ENCODE measurements at places on chromosomes 6 and 20. TPM values are rescaled to one million over a fixed set of nuclear protein-coding genes. Genes with fewer than 3 reads are reported as not detected.

- no peak for DNase-seq
Measured at GRCh38 chr6:78614961-78615360, 252.4 kb upstream of the IRAK1BP1 start.

- DNase-seq: no peak
Measured at GRCh38 chr6:118709859-118710350, 58.5 kb upstream of the CEP85L start.

DNA sequence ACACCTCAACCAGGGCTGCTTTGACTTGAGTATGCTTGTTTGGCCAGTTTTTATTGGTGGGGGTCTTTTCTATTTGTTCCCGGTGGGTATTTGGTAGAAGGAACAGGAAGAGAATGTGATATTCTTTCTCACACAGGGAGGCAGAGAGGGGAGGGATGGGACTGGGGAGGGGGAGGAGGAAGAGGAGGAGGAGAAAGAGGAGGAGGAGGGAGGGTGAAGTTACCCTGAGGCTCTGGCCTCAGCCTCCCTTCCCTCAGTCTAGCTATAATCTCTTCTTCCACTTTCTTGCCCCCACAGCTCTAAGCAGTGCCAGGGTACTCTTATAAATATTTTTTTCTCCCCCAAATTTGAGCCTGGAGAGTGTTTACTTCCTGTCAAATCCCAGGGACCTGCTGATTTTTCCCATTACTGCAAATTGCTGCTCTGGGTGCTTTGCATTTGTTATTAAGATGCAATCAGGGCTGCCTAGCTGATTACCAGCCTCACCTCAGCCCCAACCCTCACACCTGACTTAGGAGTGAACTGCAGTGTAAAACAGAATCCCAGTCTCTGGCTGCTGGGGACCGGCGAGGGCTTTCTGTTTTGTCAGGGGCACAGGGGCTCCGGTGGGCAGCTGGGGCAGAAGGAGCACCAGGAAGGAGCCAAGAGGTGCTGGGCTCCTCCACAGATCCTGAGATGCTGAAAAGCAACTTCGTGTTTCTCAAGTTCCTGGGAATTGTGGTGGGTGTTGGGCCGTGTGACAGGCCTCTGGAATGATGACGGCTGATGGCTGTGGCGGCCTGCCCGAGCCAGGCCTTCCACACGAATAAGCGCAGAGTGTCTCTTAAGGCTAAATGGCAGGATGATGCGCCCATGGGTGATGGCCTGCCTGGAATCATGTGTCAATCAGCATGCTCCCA is 141.4 kb downstream of the CD83 start:
- no peak for DNase-seq

- no peak for DNase-seq
Measured at GRCh38 chr20:46021361-46022359, 7.4 kb upstream of the SLC12A5 start.

DNA sequence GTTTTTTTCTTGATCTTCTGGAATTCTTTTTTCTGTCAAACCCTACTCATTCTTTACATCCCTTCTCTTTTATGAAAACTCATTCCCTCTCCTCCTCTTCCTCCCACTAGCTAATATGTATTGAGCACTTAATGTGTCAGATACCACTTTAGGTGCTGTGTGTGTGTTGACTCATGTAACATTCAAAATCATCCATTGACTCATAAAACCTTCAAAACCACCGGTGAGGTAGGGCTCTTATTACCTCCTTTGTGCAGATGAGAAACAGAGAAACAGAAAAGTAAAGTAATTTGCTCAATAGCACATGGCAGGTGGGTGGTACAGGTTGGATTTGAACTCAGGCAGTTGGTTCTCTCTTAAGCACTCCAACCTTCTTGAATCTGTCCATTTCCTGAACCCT is 136.3 kb upstream of the NEDD9 start:
- DNase-seq: no peak

DNA sequence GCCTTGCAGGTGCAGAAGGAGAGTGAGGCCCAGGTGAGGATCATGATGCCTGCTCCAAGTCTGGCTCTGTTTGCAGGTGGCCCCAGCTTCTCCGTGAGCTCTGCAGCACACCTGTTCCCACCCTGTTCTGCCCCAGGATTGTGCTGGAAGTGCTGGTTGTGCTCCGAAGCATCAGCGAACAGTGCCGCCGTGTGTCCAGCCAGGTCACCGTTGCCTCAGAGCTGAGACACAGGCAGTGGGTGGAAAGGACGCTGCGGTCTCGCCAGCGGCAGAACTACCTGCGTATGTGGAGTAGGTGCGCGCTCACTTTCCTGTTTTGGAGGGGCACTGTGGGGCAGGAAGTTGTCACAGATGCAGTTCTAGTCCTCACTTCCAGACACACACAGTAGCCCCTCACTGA is 25.0 kb downstream of the ERMARD start:
- DNase-seq: no peak

DNA sequence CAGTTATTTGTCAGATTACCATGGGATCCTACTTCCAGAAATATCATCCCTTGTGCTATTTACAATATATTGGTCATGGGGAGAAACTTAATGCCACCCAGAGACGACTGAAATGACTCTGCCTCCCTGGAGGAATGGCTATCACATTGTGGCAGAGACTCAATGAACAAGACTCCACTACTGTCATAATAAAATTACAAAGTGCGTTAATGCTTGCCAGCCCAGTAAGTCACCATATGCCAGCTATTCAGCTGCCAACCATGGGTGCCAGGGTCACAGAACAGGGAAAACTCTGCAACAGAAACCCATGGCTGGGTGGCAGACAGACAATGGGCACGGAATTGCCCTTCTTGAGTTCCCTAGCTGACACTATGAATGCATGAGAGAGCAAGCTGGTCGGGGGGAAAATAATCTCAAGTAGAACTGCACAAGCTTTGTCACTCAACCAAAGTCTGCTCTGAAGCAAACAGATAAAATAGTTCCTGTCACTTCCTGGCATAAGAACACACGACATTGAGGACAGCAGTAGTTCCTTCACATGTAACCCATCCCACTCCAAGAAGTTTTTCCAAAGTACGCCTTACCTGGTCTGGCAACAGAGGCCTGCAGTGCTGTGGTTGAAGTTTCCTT is 32.1 kb downstream of the TP53INP2 start:
- no peak for DNase-seq

DNA sequence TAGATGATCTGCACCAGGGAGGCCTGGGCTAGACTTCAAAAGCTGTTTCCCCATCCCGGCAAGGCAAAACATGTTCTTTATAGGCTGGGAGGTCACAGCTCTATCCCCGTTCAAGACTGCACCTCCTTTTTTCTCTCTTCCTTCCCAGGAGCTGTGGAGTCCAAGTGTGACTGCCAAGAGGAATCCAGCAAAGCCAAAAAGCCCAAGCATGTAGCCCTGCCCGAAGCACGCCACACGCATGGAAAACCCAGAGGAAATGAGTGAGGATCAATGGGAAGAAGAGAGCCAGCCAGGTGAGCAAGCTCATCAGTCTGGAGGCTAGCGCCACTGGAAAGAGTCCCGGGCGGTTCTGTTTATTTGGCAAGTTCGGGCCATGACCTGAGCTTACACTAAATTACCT is 240.4 kb downstream of the PRL start:
- no peak for DNase-seq

- no peak for DNase-seq
Measured at GRCh38 chr6:145092554-145092953, 642.8 kb downstream of the EPM2A start.

GRCh38 chr6:140366991-140367390 is 992.5 kb upstream of the CITED2 start:
- DNase-seq: no peak

DNA sequence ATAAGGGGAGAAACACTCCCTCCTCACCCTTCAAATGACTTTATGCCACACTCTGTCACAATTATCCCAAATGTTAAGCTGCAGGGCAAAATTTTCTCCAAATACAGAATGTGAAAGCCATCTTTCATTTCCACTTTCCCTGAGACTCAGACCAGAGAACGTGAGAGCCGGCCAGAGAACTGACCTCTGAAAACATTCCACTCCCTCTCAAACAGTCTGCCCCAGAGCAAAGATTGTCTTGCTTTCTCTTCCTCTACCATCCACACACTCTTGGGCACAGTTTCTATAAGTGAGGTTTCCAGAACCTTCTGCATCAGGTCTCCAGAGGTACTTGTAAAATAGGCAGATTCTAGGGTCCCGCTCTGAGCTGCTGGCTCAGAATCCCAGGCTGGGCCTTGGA is 278.1 kb downstream of the FRK start:
- DNase-seq: no peak

DNA sequence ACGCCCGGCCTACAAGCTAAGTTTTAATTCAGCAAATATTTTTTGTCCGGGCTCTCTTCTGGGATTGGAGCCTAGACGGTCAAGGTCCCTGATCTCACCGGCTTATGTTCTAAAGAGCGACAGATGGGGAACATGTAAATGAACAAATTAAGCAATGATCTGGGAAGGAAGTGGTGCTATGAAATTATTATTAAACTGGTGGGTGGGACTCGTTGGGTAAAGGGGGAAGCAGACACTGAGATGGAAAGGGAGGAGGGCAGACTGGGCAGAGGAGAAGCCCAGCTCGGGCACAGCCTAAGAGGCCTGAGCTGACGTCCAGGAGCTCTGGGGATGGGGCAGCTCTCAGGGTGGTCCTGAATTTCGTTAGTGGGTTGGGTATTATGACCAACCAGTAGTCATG is 81.8 kb upstream of the AGPAT4 start:
- DNase-seq: no peak

- DNase-seq: no peak
Measured at GRCh38 chr20:1396264-1396663, 3.4 kb upstream of the FKBP1A start.

The NKX2-4 gene
- total RNA-seq: not detected

The CCN6 gene
- 3.0 TPM for total RNA-seq

The PACRG gene
- total RNA-seq: 0.59 TPM

The ADGRF4 gene
- total RNA-seq: 0.10 TPM

The SYCP2L gene
- total RNA-seq: 2.4 TPM

The MYLK2 gene
- total RNA-seq: 0.87 TPM

All from Panc1 (cell line).